ENCODE measurements at places on chromosomes 16 and 17.

- DNase-seq: peak; percentile 65
Measured at GRCh38 chr17:50841949-50842354, 6.6 kb downstream of the WFIKKN2 start.

GRCh38 chr16:88920618-88921590, 54.4 kb upstream of the PABPN1L start:
- DNase-seq: no peak

DNA sequence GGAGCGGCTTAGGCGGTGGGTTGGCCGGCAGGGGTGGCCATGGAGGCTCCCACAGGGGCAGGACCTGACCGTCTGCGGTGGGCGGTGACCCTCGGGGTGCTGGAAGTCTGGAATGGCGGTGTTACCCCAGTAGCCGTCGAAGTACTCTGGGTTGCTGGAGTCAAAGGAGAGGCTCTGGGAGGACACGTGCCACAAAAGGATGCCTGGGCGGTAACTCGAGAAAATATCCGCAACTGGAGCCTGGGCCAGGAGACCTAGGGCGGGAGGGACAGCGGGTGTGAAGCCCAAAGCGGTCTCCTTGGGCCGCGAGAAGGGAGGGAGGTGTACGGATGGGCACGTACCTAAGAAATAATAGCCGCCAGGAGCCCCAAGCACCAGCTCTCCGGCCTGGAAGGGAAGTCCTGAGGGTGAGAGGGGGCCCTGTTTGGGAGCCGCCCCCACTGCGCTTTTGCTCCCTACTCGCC, 4.6 kb downstream of the ITGA2B start:
- no peak for DNase-seq

GRCh38 chr17:61551255-61551742, 39.7 kb downstream of the NACA2 start:
- DNase-seq: peak; percentile 24

DNA sequence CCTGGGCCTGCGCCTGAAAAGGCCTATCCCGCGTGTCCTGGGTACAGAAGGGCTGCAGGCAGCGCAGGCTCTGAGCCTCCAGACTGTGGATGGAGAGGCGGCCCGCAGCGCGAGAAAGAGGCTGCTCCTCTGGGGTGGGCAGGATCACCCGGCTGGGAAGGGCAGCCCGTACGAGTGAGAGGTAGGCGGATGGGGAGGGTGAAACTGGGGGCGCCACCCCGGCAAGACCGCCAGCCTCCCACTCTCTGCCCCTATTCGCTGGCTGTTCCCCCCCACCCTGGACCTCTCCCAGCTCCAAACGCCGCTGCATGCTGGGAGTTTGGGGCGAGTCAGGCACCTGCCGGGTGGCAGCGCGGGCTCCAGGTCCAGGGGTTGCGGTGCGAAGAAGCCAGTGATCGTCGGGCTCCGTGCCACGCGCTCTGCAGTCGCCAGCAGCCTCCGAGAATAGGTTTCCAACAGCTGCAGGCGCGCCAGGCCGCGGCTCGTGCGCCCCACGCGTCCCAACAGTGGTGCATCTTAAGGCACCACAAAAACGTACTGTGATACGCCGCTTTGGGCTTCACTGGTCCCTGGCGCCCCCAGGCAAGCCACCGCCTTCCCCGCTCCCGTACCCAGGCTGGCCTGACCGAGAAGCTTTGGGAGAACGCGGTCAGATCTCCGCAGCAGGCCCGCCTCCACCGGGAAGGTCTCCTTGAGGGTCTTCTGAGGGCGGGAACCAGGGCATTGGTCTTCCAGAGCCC, 1.1 kb downstream of the NOXO1 start:
- no peak for DNase-seq

GRCh38 chr17:44314869-44315661, 6.7 kb downstream of the RUNDC3A start:
- DNase-seq: peak; percentile 55

- DNase-seq: no peak
Measured at GRCh38 chr17:42122371-42123303, at the start of gene HSPB9. TSS of gene HSPB9 (plus strand) at chr17:42122804. CDS start at chr17:42122851, 47 bp downstream.

- peak; percentile 73 for DNase-seq
Measured at GRCh38 chr17:35373984-35374765, 754 bp upstream of the SLFN11 start.

- DNase-seq: no peak
Measured at GRCh38 chr17:12078791-12079190, 58.1 kb downstream of the MAP2K4 start.

DNA sequence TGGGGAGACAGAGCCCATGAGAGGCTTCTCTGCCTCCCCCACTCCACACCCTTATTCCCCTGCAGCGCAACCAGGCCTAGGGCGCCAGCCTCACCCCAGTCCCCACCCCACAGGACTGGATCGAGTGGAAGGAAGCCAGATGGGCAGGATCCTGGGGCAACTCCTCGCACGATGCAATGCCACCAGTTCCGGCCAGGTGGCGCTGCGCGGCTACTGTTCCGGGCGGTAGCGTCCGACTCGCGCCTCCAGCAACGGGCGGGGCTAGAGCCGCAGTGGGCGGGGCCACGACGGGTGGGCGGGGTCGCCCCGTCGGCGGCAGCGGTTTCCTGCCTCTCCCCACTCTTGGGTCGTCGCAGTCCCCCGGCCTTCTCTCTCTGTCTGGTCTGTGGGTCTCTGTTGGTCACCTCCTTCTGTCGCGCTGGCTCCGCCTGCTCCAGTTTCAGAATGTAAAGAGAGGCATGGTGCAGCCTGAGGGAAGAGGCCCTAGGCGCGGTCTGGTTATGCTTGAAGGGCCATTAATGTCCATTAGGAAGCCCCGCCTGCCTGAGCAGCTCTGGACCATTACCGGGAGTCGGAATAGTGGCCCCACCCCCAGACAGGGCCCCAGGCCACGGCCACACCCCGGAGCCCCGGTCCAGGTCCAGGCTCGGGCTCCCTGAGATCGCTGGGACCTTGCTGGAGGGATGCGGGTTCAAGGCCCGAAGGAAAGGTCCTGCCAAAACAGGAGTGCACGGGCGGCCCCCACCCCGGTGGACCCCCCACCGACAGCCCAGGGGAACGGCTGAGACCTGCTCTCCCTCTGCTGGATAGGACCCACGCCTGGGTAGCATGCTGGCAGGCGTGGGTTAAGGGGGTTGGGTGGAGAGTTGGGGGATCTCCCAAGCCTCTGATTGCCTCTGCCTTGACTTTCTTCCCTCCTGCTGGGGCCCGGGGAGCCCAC, 3.3 kb upstream of the NHERF2 start:
- DNase-seq: peak; percentile 97
